NCI-H1417 treated with DMSO at 0.1 percent for 48 hours (cell line): ENCODE measurements at places on chromosomes 4 and X.
A peak's percentile ranks its signal among the peaks of the same experiment; 100 is the strongest.

- no peak for DNase-seq
Measured at GRCh38 chr4:164212714-164213113, 541.2 kb upstream of the SMIM31 start.

DNA sequence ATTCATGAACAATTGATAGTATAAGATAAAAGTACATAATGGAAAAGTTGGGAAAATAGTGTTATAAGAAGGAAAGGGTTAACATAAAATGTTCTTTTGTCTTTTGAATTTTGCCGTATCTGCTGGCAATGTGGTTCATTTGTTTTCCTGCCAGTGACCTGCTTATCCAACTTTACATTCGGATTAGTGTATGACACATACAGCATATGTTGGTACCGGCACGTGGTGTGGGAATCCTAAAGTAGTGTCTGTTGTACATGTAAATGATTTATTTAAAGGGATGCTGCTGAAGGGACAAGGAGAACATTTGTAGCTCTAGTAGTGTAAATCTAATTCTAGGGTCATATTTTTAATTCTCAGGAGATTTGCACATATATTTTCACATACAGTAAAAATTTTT lies 11.5 kb downstream of the RAB9A start:
- DNase-seq: no peak

DNA sequence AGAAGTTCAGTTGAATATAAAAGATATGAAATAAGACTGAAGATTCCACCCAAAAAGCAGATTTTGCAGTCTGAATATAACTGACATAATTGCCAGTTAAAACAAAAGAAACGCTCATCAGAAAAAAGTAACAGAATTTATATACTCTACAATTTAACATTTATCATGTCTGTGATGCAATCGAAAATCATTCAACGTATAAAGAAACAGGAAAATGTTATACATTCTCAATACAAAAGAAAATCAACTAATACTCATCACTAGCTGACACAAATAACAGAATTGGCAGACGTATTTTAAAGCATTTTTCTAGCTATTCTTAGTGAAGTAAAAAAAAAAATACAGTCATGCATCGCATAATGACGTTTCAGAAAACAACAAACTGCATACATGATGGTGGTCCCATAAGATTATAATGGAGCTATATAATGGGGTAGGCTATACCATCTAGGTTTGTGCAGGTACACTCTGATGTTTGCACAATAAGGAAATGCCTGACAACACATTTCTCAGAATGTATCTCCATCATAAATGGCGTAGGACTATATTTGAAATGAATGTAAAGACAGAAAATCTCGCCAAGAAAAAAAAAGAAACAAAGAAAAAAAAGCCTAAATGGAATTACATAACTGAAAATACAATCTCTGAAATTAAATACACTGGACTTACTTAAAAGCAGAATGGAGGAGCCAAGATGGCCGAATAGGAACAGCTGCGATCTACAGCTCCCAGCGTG lies 34.3 kb downstream of the OR13H1 start:
- no peak for DNase-seq

DNA sequence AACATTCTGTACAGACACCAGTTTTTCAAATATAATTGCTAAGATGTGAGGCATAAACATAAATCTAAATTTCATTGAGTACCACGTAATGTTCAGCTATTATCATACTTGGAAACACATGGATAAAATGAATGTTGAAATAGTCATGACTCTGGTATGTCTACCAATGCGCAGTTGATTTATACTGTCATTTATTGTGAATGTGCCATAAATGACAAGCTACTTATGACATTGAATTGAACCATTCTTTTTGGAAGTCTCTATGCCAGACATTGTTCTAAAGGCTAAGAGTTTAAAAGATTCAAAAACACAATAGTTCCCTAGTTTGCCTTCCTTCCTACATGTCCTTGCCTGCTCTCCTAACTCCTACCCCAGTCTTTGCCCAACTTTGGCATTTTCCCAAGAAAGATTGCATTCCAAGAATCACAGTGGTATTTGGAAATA lies 96.6 kb upstream of the DMD start:
- DNase-seq: no peak

GRCh38 chr4:158496030-158496741 lies 25.5 kb upstream of the RXFP1 start:
- DNase-seq: no peak

DNA sequence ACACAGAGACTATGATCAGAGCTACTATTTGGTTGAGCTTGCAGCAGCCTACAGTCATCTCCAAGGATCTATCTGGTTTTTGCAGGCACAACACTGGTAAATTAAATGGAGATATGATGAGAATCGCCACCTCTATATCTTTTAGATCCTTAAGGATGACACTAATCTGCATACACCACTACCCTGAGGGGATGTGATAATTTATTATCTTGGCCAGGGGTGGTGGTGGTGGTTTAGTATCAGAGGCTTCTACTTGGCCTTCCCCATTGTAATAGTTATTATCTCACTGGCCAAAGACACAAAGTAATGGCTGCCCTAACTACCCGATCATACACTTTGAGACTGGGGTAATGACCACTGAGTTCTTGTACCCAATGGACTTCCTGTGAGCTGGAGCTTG lies 21.2 kb downstream of the CCDC160 start:
- DNase-seq: no peak

DNA sequence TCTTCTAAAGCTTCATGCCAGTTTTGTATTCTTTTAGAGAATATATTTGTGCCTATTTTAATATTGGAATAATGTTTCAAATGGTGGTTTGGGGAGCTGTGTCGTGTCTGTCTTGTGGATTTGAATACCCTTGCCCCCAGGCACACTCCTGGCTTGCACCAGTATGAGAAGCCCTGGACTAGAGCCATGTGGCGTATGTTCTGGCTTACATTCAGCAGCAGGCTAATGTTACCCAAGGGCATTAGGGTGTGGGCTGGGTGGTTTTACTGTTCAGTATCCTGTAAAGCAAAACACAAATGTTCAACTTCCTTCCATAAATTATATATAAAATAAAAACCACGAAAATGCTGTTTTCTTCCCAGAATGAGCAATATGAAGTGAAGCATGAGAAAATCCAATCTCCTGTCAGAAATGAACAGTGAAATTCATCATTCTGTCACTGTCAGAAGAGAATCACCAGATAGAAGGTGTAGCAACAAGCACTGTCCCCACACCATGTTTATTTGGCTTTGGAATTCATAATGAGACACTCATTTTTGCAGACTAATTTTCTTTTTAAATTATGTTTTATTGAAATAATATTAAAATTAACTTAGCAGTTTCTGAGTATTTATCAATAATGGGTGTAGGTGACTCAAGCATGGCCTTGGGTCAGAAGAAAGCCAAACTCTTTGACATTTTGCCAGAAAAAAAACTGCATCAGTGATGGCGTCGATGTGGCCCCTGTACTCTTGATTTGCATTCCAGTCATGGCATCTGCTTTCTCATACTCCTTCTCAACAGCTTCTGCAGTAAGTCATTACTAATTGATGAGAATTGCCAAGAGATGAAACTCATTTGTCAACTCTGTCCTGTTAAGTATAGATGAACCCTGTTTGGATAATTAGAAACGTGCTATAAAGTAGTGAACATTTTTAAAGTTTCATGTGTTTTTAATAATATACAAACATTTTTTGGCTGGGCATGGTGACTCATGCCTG lies 43.8 kb downstream of the WWC2 start:
- DNase-seq: no peak

- no peak for DNase-seq
Measured at GRCh38 chr4:74541667-74542066, 96.7 kb downstream of the AREG start.

DNA sequence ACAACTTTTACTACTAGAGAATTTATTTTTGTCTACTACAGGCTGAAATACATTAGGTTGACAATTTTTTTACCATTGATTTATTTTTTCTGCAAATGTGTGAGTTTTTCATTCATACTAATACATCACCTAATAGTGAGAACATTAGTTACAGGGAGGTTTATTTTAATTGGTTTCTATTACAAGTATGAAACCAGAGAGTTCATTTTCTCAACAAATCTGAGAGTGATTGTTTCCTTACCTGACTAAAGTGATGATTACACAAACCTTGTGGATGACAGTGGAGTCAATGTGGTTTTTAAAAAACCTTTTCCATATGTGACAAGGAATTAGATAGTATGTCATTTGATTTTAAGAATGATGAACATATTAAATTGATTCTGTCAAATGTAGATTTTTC lies 227.4 kb downstream of the PALLD start:
- DNase-seq: no peak

DNA sequence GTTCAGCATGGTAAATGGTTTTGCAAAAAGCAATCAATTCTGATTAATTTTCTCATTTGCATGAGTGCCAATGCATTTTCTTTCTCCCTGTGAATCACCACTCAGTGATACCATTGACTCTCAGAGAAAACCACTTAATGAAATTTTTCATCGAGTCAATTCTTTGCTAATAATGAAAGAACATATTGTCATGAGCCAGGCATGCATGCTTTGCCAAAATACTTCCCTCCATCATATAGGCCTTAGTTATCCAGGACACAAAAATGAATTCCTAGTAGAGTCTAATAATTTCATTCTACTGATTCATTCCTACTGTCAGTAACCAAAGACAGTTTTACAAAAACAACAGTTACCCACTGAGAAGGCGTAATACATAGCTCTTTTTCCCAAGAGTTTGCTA lies 680.0 kb downstream of the TRIML1 start:
- DNase-seq: no peak

DNA sequence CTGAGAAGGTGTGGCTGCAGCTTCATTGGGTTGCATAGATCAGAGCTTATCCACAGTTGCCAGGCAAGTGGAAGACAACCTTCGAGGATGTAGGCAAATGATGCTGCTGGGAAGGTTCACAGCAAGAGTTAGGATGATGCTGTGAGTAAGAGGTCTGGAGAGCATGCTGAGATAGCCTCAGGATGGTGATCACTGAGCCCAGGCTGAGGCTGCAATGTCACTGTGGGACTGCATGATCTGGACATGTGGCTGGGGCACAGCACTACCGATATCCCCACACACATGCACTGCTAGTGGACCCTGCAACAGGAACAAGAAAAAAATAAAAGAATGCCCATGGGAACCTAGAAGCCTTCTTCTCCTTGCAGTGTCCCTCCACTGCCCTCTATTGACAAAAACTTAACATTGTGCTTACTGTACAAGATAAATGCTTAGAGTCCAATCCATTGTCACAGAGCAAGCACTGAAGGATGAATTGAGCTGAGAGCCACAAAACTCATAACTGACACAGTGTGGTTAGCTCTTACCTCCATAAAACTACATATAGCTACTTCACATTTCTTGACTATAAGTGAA lies 105.6 kb downstream of the CNKSR2 start:
- DNase-seq: peak; percentile 45

DNA sequence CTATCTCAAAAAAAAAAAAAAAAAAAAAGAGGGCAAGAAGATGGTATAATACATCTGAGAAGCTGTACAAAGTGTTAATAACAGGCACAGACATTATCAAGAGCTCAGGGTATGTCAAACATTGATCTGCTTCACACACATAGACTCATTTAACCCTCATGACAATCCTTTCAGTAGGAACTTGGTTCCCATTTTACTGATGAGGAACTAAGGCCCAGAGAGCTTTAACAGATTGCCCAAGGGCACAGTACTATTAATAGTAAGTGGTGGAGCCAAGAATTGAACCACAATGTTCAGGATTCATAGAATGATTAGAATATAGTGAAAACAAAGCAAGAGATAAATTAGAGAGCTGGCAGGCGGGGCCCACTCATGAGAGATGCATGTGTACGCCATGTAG lies 154.4 kb downstream of the EFHC2 start:
- no peak for DNase-seq

GRCh38 chr4:75723163-75724065 lies 963 bp upstream of the USO1 start:
- no peak for DNase-seq

DNA sequence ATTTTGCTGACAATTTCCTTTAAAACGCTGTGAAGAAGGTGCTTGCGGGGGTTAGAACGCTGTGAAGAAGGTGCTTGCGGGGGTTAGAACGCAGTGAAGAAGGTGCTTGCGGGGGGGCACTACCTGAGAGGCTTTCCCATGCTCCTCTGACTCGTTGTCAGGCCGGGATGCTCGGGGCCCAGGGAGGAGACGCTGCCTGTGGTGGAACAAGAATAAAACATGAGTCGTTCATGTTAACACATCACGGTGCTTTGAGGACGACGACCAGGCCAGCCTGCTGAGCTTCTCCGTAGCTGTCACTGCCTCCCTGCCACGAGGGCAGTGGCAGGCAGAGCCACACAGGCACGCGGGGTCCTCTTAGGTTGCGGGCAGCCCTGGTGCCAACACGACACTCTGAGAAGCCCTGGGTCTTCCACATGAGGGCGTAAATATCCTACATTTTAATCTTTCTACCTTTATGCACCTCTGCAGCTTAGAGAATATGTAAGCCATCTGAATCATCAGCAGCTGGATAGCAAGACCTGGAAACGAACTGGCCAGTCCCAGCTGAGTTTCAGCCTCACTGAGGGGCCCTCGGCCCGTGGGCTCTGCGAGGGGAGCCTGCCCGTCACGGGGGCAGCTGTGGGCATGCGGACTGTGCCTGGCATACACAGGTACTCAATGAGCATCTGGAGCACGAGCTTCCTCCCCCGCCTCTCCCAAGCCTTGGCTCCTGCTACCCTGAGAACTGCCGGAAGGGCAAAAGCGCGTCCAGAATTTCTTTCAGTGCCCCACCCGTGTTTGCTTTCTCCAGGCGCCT lies 47.0 kb downstream of the FGFRL1 start:
- DNase-seq: no peak

DNA sequence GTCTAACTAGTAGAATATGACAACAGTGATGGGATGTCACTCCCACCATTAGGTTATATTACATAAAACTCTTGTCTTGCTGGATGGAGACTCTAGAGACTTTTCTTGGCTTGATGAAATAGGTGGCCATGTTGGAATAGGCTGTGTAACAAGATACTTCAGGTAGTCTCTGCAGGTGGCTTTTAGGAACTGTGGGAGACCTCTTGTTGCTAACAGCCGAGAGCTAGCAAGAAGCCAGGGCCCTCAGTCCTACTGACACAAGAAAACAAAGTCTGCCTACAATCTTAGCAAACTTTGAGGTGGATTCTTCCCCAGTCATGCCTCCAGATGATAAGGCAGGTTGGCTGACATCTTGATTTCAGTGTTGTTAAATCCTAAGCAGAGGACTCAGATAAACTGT lies 72.5 kb downstream of the GNL3L start:
- no peak for DNase-seq

DNA sequence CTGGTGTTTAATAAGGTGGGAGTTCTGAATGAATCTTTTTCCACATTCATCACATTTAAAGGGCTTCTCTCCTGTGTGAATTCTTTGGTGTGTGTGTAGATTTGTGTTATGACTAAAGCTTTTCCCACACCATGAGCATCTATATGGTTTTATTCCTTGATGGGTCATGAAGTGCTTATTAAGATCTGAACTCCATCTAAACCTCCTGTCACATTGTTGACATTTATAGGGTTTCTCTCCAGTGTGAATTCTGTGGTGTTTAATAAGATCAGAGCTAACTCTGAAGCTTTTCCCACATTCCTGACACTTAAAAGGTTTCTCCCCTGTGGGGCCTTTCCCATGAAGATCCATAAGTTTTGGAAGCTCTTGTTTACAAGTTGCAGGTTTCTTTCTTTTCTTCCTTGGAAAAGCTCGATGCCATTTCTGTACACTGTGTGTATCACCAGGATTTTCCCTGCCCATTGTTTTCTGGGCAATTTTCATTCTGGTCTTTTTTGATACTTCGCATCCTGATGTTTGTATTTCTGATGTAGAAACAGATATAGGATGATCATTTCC lies 21.9 kb upstream of the ETDC start:
- DNase-seq: no peak
